ENCODE measurements at places on chromosomes 7 and 10.

- DNase-seq, result no peak
Measured at GRCh38 chr7:157674715-157675426, 338.1 kb downstream of the DNAJB6 start.

- DNase-seq, result no peak
Measured at GRCh38 chr7:1709281-1709680, 39.2 kb downstream of the ELFN1 start.

DNA sequence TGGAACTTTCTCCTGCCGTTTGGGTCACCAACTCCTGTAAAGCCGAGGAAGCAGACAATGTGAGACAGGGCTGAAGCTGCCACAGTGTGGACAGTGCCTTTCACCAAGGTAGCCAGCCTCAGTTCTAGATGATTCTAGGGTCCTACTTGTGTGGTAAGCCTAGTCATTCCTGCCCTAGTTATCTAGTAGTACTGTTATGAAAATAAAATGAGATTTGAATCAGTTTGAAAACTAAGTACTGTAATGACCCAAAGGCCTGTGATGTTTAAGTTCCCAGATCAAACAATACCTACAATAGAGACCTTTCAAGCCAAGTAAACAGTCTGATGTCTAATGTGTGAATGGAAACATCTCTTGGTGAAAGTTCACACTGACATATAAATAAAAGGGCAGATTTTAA, 37.1 kb downstream of the POLL start:
- DNase-seq, result no peak

DNA sequence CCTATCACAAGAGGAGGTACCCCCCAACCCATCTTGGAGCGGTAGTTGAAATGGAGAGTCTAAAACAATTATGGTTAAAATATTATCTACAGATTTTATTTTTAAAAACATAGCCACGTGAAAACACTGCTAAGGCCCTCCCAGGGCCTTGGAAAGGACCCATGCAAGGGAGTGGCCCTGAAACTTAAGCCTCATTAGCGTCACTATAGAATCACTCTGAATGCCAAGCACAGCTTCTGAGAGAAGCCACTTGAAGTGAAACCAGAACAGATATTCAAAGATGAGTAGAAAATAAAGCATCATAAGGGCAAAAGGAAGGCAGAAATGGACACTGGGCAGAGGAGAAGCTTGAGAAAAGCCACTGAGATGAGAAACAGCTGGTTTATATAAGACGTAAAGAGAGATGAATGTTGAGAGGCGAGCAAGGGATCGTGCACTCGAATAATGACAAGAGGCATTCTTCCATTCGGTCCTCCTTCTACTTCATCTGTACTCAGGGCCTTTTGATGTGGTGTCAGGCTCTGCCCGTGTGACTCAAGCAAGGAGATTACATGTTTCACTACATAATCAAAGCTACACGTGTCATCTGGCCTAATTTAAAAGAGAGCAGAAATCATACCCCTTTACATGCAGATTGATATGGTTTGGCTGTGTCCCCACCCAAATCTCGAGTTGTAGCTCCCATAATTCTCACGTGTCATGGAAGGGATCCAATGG, 33.4 kb upstream of the SLC39A12 start:
- no peak for DNase-seq

- DNase-seq, result no peak
Measured at GRCh38 chr10:70550459-70550858, 52.1 kb downstream of the PRF1 start.

DNA sequence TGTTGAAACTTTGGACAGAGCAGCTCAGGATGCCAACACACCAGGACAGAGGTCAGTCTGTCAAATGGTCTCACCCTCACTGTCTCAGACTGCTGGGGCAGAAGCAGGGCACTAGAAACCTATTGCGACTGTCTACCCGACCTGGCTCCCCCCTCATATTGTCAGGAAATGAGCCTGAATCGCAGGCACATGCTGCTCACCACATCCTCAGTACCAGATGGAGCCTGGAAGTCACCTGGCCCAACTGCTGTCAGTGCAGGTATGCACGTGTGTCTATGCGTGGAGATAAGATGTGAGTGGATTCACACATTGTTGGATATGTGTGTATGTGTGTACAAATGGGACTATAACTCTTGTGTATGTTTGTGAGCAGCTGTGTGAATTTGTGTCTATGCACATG, 3.2 kb upstream of the CDHR1 start:
- no peak for DNase-seq

All from stimulated activated CD8-positive, alpha-beta memory T cell treated with anti-CD3 and anti-CD28 coated beads, Interleukin-7, amount 100 ng/mL, for 1 hour (primary cell).